ENCODE measurements at places on chromosomes 7 and 10. TPM values are rescaled to one million over a fixed set of nuclear protein-coding genes. Genes with fewer than 3 reads are reported as not detected.
A peak's percentile ranks its signal among the peaks of the same experiment; 100 is the strongest.

DNA sequence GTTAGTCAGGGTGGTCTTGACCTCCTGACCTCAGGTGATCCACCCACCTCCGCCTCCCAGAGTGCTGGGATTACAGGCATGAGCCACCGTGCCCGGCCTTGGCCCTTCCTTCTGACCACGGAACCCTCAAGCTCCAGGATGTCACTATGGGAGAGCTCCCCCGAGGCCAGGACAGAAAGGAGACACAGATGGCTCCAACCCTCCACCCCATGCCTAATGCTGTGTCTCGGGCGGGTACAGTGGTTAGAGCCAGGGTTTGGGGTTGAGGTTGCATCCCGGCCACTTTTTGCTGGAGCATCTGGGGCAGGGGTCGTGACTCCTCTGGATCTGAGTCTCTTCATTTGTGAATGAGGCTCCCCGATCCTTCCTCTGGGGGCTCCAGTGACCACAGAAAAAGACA is 8.1 kb downstream of the MYL10 start:
- H3K36me3 ChIP-seq: no peaks in the 10 kb centered on the region
- H3K4me3 ChIP-seq: no peak overlapping the region
- no peak overlapping the region for H3K27ac ChIP-seq

The ZDHHC16 gene
- total RNA-seq: 29.1 TPM

The RTKN2 gene
- 16.1 TPM for total RNA-seq

- DNase-seq: no peak
- no peaks in the 10 kb centered on the region for H3K27me3 ChIP-seq
- no peaks in the 10 kb centered on the region for H3K36me3 ChIP-seq
- H3K27ac ChIP-seq: no peak overlapping the region
- peaks cover 21% of the 10 kb centered on the region for H3K4me1 ChIP-seq
- H3K4me3 ChIP-seq: no peak overlapping the region
Measured at GRCh38 chr10:96591946-96592345, 5.1 kb upstream of the TM9SF3 start.

GRCh38 chr7:137867289-137867688 is 20.5 kb upstream of the DGKI start:
- H3K27ac ChIP-seq: no peak overlapping the region
- no peak overlapping the region for H3K4me3 ChIP-seq
- no peaks in the 10 kb centered on the region for H3K4me1 ChIP-seq
- DNase-seq: no peak
- 0 out of 2 replicates have a peak, but pooled peaks cover 3% of the 10 kb centered on the region for H3K36me3 ChIP-seq

DNA sequence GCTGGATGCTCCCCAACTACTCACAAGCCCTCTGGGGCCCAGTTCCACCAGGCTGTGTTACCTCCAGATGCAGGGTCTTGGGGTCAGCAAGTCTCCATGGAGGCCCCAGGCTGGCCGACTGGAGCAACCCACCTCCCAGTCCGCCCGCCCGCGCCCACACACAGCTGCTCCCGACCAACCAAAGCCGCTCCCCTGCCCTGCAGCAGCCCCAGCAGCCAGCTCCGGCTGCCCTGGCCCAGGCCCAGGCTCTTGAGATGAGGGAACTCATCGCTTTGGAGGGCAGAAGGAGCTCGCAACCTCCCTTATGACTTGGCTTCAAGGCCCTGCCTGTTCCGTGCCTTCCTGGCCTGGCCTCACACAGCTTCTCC is 47.2 kb downstream of the LRRC20 start:
- no peak for DNase-seq
- no peak overlapping the region for H3K27ac ChIP-seq
- H3K4me3 ChIP-seq: no peak overlapping the region
- H3K4me1 ChIP-seq: peaks cover 27% of the 10 kb centered on the region
- no peaks in the 10 kb centered on the region for H3K36me3 ChIP-seq

GRCh38 chr10:133259602-133259989 is 17.1 kb downstream of the ADAM8 start:
- H3K36me3 ChIP-seq: no peaks in the 10 kb centered on the region
- no peaks in the 10 kb centered on the region for H3K27me3 ChIP-seq
- H3K4me1 ChIP-seq: peaks cover 32% of the 10 kb centered on the region

- peaks cover 9% of the 10 kb centered on the region for H3K4me1 ChIP-seq
- H3K27ac ChIP-seq: no peak overlapping the region
- no peaks in the 10 kb centered on the region for H3K36me3 ChIP-seq
- no peak for DNase-seq
- H3K4me3 ChIP-seq: no peak overlapping the region
Measured at GRCh38 chr7:41750661-41751540, 48.0 kb upstream of the INHBA start.

DNA sequence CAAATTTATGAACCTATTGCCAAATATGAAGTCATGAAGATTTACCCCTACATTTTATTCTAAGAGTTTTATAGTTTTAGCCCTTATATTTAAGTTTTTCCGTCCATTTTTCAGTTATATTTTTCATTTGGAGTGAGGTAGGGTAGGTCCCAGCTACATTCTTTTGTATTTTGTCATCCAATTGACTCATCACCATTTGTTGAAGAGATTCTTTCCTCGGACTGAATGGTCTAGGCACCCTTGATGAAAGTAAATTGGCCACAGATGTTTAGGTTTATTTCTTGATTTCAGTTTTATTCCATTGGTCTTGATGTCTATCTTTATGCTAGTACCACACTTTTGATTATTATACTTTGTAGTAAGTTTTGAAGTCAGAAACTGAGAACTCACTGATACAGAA is 22.7 kb downstream of the CYP2C19 start:
- H3K4me3 ChIP-seq: no peak overlapping the region
- H3K27ac ChIP-seq: no peak overlapping the region
- H3K27me3 ChIP-seq: no peaks in the 10 kb centered on the region
- H3K4me1 ChIP-seq: no peaks in the 10 kb centered on the region
- no peak for DNase-seq
- H3K36me3 ChIP-seq: no peaks in the 10 kb centered on the region

The HPS6 gene
- 16.9 TPM for total RNA-seq

The OR9A2 gene
- not detected for total RNA-seq

DNA sequence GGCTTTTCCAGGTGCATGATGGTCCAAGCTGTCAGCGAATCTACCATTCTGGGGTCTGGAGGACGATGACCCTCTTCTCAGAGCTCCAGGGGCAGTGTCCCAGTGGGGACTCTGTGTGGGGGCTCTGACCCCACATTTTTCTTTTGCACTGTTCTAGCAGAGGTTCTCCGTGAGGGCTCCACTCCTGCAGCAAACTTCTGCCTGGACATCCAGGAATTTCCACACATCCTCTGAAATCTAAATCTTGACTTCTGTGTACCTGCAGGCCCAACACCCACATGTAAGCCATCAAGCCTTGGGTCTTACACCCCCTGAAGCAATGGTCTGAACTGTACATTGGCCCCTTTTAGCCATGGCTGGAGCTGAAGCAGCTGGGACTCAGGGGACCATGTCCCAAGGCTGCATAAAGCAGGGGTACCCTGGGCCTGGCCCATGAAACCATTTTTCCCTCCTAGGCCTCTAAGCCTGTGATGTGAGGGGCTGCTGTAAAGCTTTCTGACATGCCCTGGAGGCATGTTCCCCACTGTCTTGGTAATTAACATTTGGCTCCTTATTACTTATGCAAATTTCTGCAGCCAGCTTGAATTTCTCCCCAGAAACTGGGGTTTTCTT is 86.9 kb downstream of the ZNF783 start:
- H3K4me1 ChIP-seq: peaks cover 4% of the 10 kb centered on the region
- no peaks in the 10 kb centered on the region for H3K36me3 ChIP-seq
- no peak overlapping the region for H3K4me3 ChIP-seq
- H3K27ac ChIP-seq: no peak overlapping the region
- DNase-seq: no peak

GRCh38 chr10:64175271-64175962 is 654.2 kb downstream of the REEP3 start:
- H3K27me3 ChIP-seq: no peaks in the 10 kb centered on the region
- no peak for DNase-seq
- no peak overlapping the region for H3K27ac ChIP-seq
- no peaks in the 10 kb centered on the region for H3K36me3 ChIP-seq
- H3K4me3 ChIP-seq: no peak overlapping the region

The SEMA3D gene
- total RNA-seq: 4.8 TPM

The PLPP4 gene
- total RNA-seq: not detected

DNA sequence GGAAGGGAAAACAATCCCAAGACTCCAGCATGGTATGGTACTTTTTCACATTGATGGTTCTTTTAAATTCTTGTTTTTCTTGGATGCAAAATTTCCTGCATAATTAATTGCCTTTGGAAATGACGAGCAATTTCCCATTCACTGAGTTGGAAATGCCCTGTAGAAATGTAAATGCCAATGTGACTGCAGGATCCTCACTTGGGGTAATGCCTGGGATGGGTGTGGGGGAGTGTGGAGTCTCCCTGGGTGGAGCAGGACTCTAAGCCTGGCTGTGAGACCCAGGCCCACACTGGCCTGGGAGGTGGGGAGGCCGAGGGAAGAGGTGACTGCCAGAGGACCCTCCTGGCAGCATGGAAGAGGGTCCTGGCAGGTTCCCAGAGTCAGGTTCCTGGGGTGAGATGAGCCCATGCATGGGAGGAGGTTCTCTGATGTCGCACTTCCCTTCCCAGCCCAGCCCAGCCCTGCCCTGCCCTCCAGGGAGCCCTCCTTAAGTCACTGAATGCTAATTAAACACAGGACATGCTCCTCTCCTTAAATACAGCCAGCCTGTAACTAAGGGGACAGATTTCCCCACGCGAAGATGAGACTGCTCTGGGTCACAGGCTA is 157.9 kb downstream of the GFRA1 start:
- H3K4me1 ChIP-seq: no peaks in the 10 kb centered on the region
- H3K27me3 ChIP-seq: peaks cover 19% of the 10 kb centered on the region
- no peak for DNase-seq
- no peaks in the 10 kb centered on the region for H3K36me3 ChIP-seq

GRCh38 chr7:27901028-27901760 is 161.2 kb downstream of the TAX1BP1 start:
- DNase-seq: peak; percentile 58
- peak overlapping the region; percentile 23 for H3K4me3 ChIP-seq
- H3K27ac ChIP-seq: peak overlapping the region; percentile 64
- no peaks in the 10 kb centered on the region for H3K27me3 ChIP-seq
- peaks cover 33% of the 10 kb centered on the region for H3K4me1 ChIP-seq
- H3K36me3 ChIP-seq: no peaks in the 10 kb centered on the region

DNA sequence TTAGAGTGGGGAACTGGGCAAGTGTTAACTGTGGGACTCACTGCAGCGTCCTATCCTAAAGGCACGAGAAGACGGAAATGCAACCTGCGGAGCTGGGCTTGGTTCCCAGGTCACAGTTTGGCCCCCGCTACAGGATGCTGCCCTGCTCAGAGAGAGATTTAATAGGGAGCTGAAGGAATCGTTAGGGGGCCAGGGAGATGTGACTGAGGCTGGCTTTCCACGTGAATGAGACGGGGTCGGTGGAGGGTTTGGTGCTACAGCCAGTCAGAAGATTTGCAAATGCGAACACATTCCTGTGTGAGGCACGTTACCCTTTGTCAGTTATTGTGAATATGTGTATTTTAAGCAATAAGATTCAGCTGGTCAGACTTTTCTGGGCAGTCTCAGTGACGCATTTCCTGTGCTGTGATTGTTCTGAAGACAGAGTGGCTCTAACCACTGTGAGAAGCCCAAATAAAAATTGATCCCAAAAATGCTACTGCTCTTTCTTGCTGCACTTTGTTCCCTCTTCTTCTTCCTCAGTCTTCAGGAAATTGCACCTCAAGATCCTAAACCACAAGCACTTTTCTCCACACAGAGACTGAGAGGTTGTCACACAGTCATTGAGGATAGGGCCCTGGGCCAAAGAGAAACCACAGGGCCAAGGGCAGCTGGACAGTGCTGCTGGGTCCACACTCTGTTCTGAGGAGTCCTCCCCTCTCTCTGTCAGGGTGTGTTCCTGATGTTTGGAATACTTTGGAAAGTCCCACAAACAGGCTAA is 21.2 kb downstream of the CYP17A1 start:
- no peak overlapping the region for H3K4me3 ChIP-seq
- H3K27ac ChIP-seq: no peak overlapping the region
- peaks cover 19% of the 10 kb centered on the region for H3K4me1 ChIP-seq
- DNase-seq: no peak

The GIMAP4 gene
- not detected for total RNA-seq

DNA sequence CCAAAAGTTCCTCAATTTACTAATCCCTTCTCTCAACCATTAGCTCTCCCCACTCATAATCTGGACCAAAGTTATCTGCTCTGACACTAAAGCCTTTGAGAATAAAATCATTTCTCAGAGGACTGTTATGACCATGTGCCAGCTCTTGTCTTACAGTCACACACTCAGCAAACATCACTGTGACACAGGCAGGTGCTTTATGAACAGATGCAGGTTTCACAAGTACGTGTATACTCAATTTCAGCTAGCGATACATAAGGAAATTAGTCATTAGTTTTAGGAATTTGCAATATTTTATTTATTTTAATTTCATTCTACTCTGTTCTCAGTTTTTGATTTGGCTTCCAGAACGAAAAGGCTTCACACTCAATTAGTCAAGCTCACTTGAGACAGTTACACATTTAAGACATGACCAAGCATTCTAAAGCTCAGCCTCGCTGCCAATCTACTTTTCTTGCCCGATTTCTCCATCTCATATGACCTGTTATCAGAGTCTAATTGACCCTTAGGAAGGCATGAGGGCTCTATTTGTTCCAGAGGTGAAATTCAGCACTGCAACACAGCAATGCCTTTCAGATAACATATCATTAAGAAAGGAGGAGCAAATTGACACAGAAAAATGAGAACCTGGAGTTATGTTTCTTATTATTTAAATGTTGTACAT is 76.8 kb downstream of the TFEC start:
- no peak overlapping the region for H3K4me3 ChIP-seq
- no peaks in the 10 kb centered on the region for H3K36me3 ChIP-seq
- no peak for DNase-seq
- H3K27ac ChIP-seq: no peak overlapping the region
- no peaks in the 10 kb centered on the region for H3K4me1 ChIP-seq

- H3K4me1 ChIP-seq: no peaks in the 10 kb centered on the region
- H3K27ac ChIP-seq: no peak overlapping the region
- no peak overlapping the region for H3K4me3 ChIP-seq
- H3K36me3 ChIP-seq: 0 out of 2 replicates have a peak, but pooled peaks cover 6% of the 10 kb centered on the region
Measured at GRCh38 chr10:29522918-29523317, 111.9 kb downstream of the SVIL start.

GRCh38 chr10:26574783-26575182 is 122.7 kb upstream of the PDSS1 start:
- no peak for DNase-seq
- H3K4me1 ChIP-seq: no peaks in the 10 kb centered on the region
- H3K27me3 ChIP-seq: no peaks in the 10 kb centered on the region
- H3K36me3 ChIP-seq: no peaks in the 10 kb centered on the region
- H3K4me3 ChIP-seq: no peak overlapping the region

- H3K36me3 ChIP-seq: no peaks in the 10 kb centered on the region
- peaks cover 18% of the 10 kb centered on the region for H3K4me1 ChIP-seq
- H3K4me3 ChIP-seq: no peak overlapping the region
- H3K27ac ChIP-seq: no peak overlapping the region
- no peak for DNase-seq
- no peaks in the 10 kb centered on the region for H3K27me3 ChIP-seq
Measured at GRCh38 chr7:138885383-138886147, 87.6 kb upstream of the ATP6V0A4 start.

GRCh38 chr10:100923580-100923979 is 10.8 kb downstream of the SLF2 start:
- H3K4me1 ChIP-seq: peaks cover 18% of the 10 kb centered on the region
- H3K27ac ChIP-seq: peak overlapping the region; percentile 38
- no peak overlapping the region for H3K4me3 ChIP-seq
- H3K27me3 ChIP-seq: no peaks in the 10 kb centered on the region
- no peaks in the 10 kb centered on the region for H3K36me3 ChIP-seq
